HTR-8/SVneo (cell line): ENCODE measurements at places on chromosomes 3 and 15.

GRCh38 chr3:28673446-28673845 is 324.8 kb upstream of the AZI2 start:
- no peak for DNase-seq

DNA sequence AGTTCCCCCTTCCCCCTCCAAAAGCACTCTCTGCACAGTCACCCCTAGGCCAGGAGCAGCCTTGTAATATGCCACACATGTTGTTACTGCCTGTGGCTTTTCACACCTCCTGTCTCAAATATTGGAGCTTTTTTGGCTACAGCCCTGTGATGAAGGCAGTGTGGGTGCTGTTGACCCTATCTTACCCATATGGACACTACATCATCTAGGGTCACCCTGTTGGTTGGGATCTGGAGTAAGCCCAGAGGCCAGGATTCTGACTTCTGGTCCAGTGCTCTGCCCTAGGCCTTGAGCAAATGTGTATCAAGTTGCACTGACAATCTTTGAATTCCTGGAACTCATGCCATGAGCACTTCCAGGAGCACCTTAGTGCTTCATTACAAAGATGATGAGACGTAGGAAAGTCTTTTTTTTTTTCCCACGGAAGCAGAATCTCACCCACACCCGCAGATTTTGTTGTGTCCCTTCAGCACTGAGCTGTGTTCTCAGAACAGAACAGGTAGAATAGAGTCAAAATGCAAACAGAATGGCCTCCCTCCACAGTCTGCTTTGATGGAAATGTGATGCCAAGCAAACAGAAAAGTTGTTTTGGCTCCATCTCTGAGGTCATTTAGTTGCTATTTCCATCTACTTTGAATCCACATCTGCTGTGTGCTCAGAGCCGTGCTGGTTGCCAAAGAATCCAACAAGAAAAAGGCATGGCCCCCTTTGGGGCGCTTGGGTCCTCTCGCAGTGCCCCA is 49.6 kb downstream of the SMAD3 start:
- no peak for DNase-seq

- no peak for DNase-seq
Observed at GRCh38 chr3:102124704-102125103, 275.4 kb downstream of the NFKBIZ start.

- DNase-seq = no peak
Observed at GRCh38 chr3:43372809-43373559, 86.6 kb downstream of the SNRK start.

GRCh38 chr3:97306226-97306625 is 458.3 kb upstream of the ARL6 start:
- DNase-seq = no peak

DNA sequence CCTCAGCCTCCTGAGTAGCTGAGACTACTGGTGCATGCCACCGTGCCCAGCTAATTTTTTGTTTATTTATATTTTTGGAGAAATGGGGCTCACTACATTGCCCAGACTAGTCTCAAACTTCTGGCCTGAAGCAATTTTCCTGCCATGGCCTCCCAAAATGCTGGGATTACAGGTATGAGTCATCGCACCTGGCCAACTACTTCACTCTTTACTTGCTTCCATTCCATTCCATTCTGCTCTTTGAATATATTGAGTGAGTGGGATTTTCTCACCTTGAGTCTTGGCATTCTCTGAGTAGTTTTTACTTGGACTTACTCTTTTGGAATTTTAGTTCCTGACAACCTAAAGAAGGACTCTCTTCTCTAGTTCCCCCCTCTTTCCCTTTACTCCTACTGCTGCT is 93.8 kb upstream of the UNC13C start:
- no peak for DNase-seq

DNA sequence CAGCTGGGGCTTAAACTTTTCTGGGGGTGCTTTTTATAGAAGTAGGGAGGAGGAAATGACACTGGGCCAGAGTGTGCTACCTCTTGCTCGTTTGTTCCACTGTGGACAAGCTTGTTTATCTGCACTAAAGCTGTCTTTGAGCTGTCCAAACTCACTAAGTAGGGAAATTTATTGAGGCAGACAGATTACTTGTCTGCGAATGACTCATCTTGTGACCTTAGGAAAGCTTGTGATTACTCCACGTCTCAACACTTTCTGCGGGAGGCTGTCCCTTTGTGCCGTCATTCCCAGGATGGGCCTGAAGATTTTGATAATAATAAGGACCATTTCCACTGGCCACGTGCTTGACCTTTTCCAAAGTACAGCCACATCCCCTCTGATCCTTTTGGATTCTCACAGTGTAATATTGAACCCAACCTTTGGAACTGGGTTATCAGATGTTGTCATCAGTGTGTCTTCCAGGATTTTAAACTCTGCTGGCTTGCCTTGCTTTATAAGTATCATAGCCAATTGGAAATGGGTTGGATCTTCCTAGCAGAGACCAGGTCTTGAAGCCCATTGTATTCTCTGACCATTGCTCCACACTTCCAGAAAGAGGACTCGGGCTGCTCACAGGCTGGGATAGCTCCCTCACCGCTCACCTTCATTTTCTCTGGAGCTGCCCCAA is 84.7 kb downstream of the AGBL1 start:
- DNase-seq = no peak

DNA sequence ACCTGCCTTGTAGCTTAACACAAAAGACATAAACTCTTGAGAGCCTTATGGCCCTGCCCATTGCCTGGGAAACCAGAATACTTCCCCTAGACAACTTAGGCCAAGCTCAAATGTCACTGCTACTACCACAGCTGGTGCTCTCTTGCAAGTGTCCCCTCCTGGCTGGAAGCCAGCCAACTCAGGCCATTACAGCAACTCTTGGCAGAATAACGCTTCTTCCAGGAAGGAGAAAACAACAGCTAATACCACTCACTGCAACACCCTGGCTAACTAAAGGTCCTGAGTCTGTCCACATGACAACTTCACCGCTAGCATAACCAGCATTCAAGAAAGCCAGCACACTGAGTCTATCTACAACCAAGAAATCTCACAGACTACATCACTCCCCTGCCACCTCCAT is 5.1 kb upstream of the B4GALT4 start:
- DNase-seq = no peak

DNA sequence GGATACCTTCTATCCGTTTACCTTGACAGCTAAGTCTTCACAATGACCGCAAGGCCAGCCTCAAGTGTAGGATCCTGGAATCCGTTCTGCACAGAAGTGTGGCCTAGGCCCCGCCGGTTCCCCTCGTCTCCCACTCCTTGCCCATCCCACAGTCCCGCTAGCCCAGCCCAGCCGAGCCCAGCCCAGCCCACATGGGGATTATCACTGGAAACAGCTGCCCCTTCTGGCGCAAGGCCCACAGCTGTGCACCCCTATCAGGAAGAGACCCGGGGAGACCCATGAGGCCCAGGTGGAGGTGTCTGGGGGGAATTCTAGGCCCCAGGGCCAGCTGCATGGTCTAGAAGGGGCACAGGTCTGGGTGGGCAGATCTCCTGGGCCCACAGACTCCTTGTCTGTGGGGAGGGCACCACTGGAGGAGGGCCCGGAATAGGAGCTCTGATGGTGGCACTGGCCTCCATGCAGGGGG is 27.9 kb upstream of the KLF13 start:
- DNase-seq = no peak

DNA sequence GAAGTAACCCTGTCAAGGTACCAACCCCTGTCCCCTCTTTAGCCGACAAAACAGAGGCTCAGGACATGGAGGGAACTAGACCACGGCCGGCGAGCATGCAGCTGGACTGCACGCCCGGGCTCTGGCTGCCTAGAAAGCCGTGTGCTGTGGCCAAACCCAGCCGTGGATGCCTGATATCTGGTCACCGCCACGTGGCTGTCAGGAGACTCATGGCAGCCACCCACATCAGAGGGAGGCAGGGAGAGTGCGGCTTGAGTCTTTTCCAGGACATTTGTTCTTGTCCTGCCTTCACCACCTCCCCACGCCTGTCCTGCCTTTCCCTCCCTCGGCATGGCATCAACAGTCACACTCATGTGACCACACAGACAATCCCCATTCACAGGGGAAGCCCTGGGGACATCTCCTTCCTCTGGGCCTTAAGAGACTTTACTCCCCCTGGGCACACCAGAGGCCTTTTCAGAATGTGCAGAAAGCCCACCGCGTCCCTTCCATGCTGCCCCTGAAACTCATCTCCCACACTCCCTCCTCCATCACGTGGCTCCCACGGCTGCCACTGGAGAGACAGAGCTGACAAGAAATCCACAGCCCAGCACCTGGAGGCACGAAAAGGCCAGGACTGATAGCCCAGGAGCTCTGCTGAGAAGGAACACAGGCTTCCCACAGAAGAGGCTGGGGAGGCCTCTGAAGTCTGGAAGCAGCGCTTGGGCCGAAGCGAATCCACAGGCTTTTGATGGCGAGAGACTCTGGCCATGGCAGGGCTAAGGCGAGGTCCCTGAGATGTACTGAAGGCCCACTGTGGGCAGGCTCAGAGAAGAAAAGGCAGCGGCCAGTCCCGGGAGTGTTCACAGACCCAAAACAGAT is 71.2 kb upstream of the IQSEC1 start:
- no peak for DNase-seq

DNA sequence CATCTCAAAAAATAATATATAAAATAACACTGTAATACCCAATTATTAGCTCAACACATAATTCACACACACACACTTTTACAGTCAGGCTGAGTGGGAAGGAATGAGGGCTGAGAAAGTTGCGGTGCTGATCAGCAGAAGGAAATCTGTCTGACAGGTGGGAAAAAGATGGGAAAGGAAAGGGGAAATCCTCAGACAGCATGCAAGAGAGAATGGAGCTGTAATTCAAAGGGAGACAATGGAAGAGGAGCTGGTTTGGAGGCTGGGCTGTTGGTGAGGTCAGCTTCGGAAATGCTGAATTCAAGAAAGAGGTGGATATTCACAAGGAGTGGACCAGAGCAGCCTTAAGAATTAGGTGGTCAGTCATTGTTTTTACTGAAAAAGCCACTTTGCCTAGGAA is 121.6 kb upstream of the LMOD3 start:
- DNase-seq = no peak

DNA sequence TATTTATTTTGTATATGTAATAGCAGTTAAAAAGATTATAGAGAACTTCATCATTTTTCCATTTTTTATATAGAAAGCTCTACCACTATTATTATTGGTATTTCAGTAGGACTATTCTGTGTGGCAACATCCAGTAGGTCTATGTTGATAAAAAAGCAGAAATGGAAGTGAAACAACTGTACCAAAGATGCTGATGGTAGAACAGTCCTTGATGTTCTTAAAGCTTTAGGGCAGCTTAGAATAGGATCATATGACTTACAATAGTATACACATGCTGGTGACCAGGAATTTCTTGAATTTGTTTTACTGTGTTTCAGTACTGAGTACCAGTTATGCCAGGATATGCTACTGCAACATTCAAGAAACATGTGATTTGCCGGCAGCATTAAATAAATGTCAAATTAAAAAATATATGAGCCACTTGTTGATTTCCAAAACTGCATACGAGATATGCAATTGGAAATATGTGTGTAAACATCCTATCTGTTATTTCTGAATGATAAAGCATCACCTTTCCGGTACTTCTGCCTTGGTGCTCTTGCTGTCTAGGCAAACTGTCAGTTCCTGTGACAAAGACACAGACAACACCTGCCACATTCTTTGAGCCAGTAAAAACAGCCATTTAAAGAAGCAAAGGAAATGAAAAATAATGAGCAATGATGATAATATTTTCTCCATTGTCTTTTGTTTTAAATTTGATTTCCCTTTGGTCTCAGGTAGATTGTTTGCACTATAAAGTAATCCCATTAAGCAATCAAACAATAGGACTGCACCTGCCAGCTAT is 649.2 kb downstream of the ZPLD1 start:
- DNase-seq = no peak

DNA sequence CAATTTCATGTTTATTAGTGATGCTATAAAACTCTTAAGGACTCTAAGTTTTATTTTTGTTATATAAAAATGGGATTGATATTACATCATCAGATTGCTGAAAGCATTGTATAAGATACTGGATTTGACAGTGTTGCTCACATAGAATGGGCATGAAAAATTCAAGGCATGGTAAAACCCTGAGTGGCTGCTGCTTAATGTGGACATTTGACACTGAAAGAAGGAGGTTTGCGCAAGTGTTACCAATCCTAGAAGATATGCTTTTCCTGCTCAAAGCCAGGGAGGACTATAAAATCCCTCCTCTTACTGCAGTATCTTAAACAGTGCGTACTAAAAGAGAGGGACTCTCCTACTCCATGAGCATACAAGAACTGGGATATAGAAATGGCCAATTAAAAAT is 65.8 kb upstream of the PTX3 start:
- DNase-seq = no peak

DNA sequence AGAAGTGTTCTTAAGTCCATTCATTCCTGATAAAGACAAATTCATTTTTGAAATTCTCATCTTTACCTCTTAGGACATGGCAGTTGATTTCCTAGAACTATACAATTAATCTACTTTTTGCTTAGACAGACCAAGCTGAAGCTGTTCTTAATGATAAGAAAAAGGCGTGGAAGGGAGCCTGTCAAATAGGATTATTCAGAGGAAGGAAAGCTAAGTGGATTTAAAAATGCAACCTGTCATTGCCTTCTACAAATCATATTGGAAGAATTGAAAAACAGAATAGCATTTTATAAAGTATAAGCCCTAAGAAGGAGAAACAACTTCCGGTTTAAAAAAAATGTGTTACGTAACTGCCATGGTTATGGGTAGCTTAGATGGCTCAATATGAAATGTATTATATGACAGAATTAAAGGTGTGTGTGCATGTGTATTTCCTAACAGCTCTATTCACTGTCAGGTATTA is 81.2 kb upstream of the RAP2B start:
- no peak for DNase-seq

- DNase-seq = no peak
Observed at GRCh38 chr3:11226042-11226370, 46.2 kb upstream of the ATG7 start.

GRCh38 chr3:66504850-66505641 is 4.2 kb upstream of the LRIG1 start:
- DNase-seq = no peak

- no peak for DNase-seq
Observed at GRCh38 chr15:59644756-59645155, 12.6 kb downstream of the GTF2A2 start.

GRCh38 chr3:184486614-184487013 is 75.0 kb upstream of the EPHB3 start:
- no peak for DNase-seq

DNA sequence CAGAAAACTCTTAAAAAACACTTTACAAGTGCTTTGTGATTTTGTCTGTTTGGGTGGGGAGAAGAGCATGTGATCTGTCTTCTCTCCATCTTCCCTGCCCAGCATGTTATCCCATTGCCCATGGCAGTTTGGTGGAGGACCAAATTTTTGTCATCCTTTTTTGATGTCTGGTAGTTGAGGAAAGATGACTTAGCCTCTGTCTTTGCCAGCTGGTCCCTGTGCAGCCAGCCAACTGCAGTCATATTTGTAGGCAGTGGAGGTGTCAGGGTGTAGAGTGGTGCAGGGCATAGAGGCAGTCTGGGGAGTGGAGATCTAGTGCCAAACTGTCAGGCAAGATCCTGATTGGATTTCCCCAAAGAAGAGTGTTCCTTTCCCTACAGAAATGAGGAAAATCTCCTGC is 40.7 kb downstream of the GASK1A start:
- no peak for DNase-seq
